ENCODE measurements at places on chromosomes 2 and 18. TPM values are rescaled to one million over a fixed set of nuclear protein-coding genes. Genes with fewer than 3 reads are reported as not detected.

Gene ITPRID2
- 41.1 TPM for total RNA-seq

- H3K4me3 ChIP-seq, result no peak overlapping the region
- H3K4me1 ChIP-seq, result peaks cover 2% of the 10 kb centered on the region
- no peaks in the 10 kb centered on the region for H3K36me3 ChIP-seq
- H3K27ac ChIP-seq, result no peak overlapping the region
These were observed 19.8 kb upstream of the ZNF532 start for GRCh38 chr18:58844871-58845270.

DNA sequence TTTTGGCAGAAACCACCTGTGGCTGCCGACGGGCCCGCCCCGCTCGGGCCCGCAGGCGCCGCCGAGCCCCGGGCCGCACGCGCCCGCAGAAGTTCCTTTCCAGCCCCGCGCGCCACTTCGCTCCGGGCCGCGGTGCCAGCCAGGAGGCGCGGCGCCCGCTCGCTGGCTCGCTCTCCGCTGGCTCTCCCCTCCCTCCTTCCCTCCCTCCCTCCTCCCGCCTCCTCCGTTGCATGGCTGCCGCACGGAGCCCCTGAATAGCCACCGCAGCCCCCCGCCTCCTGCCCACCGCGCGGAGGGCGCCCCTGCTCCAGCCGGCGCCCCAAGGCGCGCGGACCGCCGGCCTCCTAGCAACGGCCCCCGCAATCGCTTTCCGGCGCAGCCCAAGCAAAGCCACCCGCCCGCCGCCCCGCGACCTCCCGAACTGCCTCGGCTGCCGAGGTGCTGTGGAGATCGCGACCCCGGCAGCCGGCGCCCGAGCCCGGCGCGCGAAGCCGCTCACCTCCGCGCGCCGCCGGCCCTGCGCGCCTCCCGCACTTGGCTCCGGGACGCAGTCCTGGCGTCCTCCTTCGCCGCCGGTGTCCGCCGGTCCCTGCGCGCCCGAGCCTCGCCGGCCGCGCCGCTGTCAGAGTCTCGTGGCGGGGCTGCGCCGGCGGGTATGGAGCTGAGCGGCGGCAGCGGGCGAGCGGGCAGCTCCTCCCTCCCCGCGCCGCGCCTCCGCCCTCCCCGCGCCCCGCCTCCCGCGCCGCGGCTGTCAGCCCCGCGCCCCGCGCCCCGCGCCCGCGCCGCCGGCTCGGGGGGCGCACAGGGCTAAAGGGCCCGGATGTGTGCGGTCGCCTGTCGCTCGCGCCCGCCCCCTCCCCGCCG is at the start of gene ZBTB7C:
Gene ZBTB7C (minus strand): TSS at position 657 of the 864 bp plus-strand sequence.
- DNase-seq, result peak; percentile 32
- no peaks in the 10 kb centered on the region for H3K36me3 ChIP-seq
- H3K27me3 ChIP-seq, result no peaks in the 10 kb centered on the region
- H3K27ac ChIP-seq, result peak within 1 kb of the TSS; percentile 71
- no peaks in the 10 kb centered on the region for H3K4me1 ChIP-seq

- no peak overlapping the region for H3K27ac ChIP-seq
- DNase-seq, result no peak
- H3K4me3 ChIP-seq, result no peak overlapping the region
- no peaks in the 10 kb centered on the region for H3K27me3 ChIP-seq
These were observed 147.2 kb downstream of the PKP4 start for GRCh38 chr2:158603986-158604385.

GRCh38 chr2:82790206-82791021 is 1668.7 kb downstream of the SUCLG1 start:
- H3K36me3 ChIP-seq, result no peaks in the 10 kb centered on the region
- H3K27ac ChIP-seq, result no peak overlapping the region
- DNase-seq, result no peak
- H3K4me1 ChIP-seq, result no peaks in the 10 kb centered on the region
- no peaks in the 10 kb centered on the region for H3K27me3 ChIP-seq
